Breast epithelium (tissue), 4 donors: ENCODE measurements at places on chromosomes 4 and X.

DNA sequence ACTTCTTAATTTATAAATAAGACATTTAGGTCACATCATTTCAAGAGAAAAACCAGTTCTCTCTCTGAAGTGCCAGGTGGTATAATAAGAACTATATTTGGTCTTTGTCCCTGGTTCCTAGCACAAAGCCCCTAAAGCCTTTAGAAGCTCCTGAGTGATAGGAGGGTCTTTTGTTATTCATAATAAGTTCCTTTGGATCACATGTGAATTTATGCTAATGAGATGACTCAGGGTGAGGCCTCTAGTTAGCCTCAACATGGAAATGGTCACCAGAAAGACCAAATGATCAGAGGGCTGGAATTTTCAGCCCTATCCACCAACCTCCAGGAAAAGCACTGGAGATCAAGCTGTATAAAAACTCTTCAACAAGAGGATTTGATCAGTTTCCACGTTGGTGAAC is 68.1 kb upstream of the BLTP1 start:
- no peak overlapping the region for H3K4me3 ChIP-seq
- H3K4me1 ChIP-seq = no peaks in the 10 kb centered on the region
- no peak overlapping the region for H3K27ac ChIP-seq
- H3K27me3 ChIP-seq = no peaks in the 10 kb centered on the region
- no peak for DNase-seq
- no peaks in the 10 kb centered on the region for H3K36me3 ChIP-seq

DNA sequence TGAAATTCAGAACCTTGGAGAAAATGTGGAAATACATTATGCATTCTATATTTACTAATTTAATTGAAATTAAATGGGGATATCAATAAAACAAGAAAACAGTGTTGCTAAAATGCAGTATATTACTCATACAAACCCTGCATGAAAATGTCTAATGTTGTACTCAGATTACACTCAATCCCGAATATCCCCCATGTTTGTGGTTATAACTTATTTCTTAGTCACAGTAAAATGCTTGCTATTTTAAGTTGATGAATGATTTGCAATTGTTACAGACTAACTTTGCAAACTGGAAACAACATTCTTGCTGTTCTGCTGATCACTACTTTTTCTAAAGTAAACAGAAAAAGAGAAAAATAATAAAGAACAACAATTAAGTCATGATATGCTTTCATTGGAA is 33.1 kb upstream of the ANXA10 start:
- no peaks in the 10 kb centered on the region for H3K27me3 ChIP-seq
- DNase-seq = no peak
- no peaks in the 10 kb centered on the region for H3K36me3 ChIP-seq
- no peak overlapping the region for H3K27ac ChIP-seq

DNA sequence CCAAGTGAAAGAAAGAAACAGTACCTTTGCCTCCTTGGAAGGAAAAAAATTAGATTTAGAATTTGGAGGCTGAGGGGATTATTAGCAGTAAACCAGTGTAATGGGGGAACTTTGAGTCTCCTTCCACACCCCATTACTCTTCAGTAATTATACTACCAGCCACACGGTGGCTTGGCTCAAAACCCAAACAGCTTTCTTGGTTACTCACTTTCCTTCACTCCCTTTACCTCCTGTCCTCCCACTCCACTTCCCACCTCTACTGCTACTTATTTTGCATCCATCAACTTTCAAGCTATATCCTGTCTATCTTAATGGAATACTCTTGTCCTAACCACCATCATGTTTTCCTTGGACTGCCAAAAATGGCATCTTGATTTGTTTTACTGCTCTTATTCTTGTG is 310.6 kb upstream of the AADAT start:
- no peaks in the 10 kb centered on the region for H3K36me3 ChIP-seq
- no peaks in the 10 kb centered on the region for H3K4me1 ChIP-seq
- DNase-seq = no peak
- no peak overlapping the region for H3K27ac ChIP-seq

DNA sequence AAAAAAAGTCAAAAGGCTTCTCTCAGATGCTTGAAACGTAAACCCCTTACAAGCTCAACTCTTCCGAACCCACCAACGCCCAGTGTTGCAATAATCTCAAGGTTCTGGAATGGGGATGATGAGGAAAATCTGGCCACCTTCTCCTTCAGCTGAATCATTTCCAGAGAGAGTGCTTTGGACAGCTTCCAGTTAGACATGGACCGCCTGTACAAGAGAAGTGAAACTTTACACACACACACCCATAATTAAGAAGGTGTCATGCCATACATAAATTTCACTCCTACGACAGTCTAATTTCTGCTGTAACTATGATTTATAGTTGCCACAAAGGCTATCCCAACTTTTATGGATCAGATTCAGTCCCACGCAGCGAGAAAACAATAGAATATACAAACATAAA is 72.3 kb downstream of the PRKG2 start:
- no peak overlapping the region for H3K4me3 ChIP-seq
- H3K27me3 ChIP-seq = no peaks in the 10 kb centered on the region
- DNase-seq = no peak
- H3K4me1 ChIP-seq = no peaks in the 10 kb centered on the region
- peaks cover 3% of the 10 kb centered on the region for H3K36me3 ChIP-seq

DNA sequence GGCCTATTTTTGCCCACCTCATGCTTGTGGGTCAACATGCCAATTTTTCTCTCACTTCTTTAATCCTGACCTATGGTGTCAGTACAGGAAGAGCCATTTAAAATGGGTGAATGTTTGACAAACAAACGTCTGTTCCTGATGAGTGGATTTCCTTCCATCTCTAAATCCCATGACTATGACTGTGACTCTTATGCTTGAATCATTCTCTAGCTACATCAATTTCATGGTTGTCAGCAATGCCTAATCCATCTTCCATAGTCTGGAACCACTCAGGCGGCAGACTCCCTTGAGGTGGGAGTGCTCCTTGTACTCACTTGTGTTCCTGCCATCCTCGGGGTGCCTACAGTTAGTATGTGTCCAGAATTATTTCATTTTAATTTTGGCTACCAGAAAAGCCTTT is 194.9 kb upstream of the RPS6KA3 start:
- H3K27me3 ChIP-seq = peaks cover 49% of the 10 kb centered on the region
- H3K36me3 ChIP-seq = no peaks in the 10 kb centered on the region
- no peaks in the 10 kb centered on the region for H3K4me1 ChIP-seq
- no peak for DNase-seq
- H3K27ac ChIP-seq = no peak overlapping the region

GRCh38 chr4:15374656-15375055 is 53.2 kb upstream of the C1QTNF7 start:
- H3K27me3 ChIP-seq = no peaks in the 10 kb centered on the region
- no peaks in the 10 kb centered on the region for H3K4me1 ChIP-seq
- H3K27ac ChIP-seq = peak overlapping the region; percentile 27
- no peaks in the 10 kb centered on the region for H3K36me3 ChIP-seq
- peak overlapping the region; percentile 15 for H3K4me3 ChIP-seq
